ENCODE measurements at places on chromosomes 6 and 20.

DNA sequence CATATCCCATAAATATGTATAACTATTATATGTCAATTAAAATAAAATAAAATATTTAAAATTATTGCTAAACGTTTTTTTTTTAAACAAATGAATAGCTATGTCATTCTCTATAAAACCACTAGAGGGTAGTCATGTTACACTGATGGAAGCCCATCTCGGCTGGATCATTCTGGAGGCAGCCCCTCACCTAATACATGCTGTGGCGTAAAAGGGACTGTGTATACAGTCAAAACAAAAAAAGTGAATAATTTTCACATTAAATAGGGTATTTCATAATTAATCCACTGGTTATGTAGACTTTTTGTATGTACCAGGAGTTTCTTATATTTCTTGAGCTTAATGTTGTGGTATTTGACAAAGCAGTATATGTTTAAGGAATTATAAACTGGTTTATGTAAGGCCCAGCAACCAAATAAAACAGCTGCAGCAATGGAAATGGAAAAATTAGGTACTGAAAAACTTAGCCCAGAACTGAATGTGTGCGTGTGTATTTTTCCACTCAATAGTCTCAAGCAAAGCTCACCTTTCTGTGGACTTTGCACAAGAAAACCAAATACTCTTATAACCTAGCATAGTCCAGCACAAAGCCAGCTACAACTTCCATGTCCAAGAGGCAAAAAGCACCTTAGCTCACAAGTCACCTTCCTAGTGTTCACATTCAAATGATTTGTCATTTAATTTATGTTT is 81.7 kb downstream of the COL9A1 start:
- DNase-seq: peak; percentile 67

GRCh38 chr6:165146456-165146855 is 162.9 kb downstream of the C6orf118 start:
- no peak for DNase-seq

- no peak for DNase-seq
Observed at GRCh38 chr6:10230531-10230930, 184.3 kb downstream of the TFAP2A start.

GRCh38 chr20:32160341-32160740 is 47.2 kb downstream of the PLAGL2 start:
- no peak for DNase-seq

DNA sequence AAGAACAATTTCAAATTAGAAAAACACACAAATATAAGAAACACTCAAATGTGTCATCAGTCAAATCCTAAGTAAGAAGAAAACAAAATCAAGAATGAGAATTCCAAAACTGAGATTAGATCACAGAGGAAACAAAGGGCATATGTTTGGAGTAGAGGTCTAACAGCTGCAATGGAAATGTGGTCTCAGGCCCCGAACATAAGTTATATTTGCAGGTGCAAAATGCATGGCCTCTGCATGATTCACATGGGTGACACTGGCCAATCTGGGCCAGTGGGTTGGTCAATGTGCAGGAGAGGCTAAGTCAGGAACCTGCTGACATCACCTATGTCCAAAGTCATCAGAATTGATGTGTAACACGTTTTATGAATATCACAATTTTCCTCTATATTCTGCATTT is 108.5 kb upstream of the MAP7 start:
- DNase-seq: no peak

- no peak for DNase-seq
Observed at GRCh38 chr20:824916-825315, 8.6 kb upstream of the FAM110A start.

DNA sequence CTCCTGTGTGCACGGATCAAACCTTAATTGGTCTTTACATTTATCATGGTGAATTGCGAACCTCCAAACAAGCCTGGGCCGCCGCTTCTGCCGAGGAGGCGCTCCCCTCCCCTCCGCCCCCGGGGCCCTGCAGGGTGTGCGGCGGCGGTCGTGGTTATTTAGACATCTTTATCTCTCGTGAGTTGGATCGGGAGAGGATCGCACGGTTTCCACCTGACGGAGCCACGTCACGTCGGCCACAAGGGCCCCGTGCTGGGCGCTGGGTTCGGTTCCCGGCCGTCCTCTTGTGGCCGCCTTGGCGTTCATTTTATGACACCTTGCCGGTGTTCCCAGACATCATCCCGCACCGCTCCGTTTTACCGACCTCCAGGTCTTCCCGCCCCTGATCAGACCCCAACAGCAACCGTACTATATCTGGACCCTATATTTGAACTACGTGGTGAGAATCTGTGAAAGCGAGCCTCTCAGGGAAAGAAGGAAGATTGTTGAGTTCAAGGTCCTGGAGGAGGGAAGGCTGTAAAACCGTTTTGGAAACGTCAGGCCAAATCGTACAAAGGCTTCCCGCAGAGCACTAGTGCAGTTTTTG is 1.3 kb upstream of the CNR1 start:
- peak; percentile 18 for DNase-seq

DNA sequence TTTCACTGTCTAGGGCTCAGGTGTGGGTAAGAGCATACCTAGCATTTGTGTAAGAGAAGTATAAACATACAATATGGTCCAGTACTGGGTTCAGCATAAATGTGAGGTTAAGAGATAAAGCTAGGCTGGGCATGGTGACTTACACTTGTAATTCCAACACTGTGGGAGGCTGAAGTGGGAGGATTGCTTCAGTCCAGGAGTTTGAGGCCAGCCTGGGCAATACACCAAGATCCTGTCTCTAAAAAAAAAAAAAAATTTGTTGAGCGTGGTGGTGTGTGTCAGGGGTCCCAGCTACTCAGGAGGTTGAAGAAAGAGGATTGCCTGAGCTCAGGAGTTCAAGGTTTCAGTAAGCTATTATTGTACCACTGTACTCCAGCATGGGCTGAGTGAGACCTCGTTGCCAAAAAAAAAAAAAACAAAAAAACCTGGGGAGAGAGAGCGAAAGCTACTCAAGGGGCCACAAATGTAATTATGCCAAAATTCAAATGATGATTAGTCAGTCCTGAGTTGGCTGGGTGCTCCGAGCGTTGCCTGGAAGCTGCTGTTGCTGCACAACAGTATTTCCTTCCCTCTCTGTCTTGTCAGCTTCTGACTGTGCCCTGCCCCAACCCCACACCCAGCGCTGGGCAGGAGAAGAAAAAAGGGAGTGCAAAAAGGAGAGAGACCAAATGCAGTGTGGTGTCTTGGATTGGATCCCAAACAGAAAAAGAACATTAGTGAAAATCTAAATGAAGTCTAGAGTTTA is 24.0 kb downstream of the CMTR1 start:
- no peak for DNase-seq

- no peak for DNase-seq
Observed at GRCh38 chr20:40168981-40169620, 519.9 kb downstream of the MAFB start.

DNA sequence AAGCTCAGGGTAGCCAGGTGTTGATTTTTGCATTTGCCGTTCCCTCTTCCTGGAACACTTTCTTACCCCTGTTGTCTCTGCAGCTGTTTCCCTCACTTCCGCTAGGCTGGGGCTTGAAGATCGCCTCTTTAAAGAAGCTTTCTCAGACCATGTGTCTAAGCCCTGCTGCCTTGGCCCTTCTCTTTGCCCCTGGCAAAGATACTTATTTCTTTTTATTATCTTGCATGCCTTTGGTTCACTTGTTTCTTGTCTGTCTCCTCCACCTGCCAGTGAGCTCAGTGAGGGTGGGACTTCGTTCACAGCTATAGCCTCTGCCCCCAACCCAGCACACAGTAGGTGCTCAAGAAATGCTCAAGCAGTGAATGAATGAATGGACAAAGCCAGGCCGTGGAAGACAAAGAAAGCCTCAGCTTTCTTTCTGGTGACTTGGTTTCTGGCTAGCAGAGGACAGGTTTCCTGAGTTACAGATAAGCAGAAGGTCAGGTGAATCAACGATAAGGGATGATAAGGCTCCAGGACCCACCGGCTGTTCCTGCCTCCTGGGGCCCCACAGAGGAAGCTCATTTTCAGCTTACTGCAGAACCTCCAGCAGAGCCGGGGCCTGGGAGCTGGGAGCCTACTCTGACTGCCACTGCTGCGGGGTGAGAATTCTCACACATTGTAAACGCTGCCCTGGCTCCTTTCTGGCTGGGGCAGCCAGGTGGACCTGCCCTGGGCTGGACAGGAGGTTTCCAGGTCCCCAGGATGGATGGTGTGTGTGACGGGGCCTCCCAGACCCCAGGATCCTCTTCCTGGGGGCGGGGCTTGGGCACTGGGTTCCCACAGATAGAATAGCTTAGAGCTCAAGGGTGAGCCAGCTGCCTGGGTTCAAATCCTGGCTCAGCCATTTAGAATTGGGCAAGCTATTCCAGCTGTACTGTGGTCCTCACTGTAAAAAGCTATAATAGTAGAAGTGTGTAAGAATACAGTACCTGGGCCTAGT is 29.8 kb downstream of the SNAI1 start:
- DNase-seq: peak; percentile 74

GRCh38 chr20:37446286-37447032 is 74.6 kb upstream of the NNAT start:
- no peak for DNase-seq

- DNase-seq: no peak
Observed at GRCh38 chr6:110183292-110183885, 3.2 kb downstream of the CDC40 start.

DNA sequence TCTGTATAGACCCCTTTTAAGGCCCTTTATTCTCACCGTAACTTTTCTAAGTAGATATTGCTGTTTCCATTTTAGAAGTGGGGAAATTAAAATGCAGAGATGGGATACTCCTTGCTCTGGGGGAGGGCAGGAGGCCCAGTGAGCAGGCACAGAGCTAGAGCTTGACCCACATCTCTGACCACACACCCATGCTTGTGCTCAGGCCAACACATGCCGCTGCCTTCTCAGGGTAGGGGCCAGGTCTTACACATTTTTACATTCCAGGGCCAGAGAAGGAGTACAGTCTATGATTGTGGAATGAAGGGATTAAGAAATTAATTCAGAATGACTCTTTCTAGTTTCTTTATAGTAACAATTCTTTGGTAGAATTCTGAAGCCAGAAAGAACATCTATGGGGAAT is 104.8 kb downstream of the SOBP start:
- no peak for DNase-seq

DNA sequence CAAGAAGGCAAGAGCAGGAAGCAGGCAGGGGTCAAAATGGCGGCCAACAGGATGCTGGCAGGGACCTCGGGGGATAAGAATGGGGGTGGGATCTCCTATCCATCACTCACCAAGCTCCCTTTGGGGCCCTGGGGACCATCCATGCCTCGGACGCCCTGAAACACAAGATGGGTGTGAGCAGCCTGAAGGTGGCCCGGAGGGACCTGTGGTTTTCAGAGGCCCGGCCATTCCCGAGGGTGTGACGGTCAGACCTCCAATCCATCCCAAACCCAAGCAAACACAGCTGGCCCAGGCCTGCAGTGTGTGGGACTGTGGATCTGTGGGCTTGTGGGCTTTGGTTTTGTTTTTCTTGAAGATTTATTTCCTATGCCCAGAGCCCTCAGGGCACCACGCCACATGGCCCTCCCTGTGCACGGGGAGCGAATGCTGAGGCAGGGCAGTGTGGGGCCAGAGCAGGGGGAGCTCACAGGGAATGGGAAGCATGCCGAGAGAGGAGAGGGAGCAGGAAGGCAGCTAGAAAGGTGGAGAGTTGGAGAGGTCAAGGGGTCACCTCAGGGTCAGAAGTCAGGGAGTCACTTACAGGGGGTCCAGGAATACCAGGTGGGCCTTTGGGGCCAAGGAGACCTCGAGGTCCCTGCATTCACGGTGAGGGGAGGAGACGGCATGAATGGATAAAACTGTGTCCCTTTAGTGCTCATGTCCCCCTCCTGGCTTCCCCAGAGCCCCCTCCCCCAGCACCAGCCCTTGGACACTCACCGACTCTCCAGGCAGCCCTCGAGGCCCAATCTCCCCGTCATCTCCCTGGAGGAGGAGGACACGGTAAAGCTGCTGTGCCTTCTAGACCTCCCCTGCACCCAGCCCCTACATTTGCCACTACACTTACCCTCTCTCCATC is 14.5 kb downstream of the COL11A2 start:
- no peak for DNase-seq

DNA sequence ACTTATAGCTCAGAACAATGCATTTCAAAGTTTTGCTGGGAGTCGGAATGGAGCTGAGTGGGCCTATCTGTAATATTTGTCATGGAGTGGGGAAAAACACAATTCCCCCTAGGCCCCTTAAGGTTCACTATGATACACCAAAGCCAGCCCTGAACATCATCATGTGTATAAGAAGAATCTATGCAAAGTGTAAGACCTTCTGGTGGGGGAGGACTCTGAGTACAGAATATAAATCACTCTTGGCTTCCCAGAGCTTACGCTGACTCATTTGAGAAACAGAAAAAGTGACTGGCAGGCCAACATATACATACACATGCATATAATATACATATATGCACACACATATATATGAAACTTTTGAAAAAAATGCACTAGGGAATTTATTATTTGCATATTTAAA is 54.1 kb upstream of the UBR2 start:
- DNase-seq: no peak

DNA sequence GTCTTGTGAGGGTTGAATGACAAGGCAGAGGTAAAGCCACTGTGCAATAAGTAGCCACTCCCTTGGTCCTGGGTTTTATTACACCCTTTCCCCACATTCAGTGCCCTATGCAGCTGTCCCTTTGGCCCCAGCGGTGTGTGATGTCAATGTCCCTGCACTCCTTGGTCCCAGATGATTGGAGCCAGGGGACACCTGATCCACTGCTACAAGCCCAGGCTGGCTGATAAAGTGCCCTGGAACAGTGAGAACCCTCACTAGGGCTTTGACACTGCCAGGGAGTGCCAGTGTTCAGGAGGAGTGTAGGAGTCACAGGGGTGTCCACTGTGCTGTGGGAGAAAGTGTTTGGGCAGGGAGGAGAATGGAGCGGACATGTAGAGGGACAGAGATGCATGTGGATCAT is 30.4 kb downstream of the GABRR1 start:
- DNase-seq: no peak

DNA sequence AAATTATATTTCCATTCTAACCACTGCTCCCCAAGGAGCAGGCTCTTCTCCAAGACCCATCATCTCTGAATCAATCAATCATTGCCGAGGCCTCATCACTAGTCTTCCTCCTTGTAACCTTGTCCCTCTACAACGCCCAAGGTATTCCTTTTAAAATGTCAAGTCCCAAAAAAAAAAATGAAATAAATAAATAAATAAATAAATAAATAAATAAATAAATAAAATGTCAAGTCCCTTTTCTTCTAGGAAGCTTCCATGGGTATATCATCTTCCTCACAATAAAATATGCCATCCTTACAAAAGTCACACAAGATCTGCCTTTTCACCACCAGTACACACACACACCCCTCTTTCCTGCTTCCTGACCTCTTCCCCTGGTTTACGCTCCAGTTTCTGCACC is 57.6 kb downstream of the JAG1 start:
- DNase-seq: no peak

GRCh38 chr6:63634630-63635029 is 972 bp upstream of the PHF3 start:
- DNase-seq: peak; percentile 23

GRCh38 chr6:46949632-46950280 is 28.0 kb upstream of the ADGRF5 start:
- DNase-seq: no peak

- DNase-seq: no peak
Observed at GRCh38 chr6:137737836-137738596, 129.0 kb upstream of the TNFAIP3 start.
